Inflammatory macrophage (primary cell): ENCODE measurements at places on chromosomes 5 and 9.

GRCh38 chr5:172637110-172637580, 3.9 kb upstream of the NEURL1B start:
- DNase-seq: no peak

GRCh38 chr5:171755354-171755821, 30.2 kb upstream of the SMIM23 start:
- no peak for DNase-seq

- peak; percentile 65 for DNase-seq
Measured at GRCh38 chr9:120757026-120757913, 35.9 kb downstream of the FBXW2 start.

DNA sequence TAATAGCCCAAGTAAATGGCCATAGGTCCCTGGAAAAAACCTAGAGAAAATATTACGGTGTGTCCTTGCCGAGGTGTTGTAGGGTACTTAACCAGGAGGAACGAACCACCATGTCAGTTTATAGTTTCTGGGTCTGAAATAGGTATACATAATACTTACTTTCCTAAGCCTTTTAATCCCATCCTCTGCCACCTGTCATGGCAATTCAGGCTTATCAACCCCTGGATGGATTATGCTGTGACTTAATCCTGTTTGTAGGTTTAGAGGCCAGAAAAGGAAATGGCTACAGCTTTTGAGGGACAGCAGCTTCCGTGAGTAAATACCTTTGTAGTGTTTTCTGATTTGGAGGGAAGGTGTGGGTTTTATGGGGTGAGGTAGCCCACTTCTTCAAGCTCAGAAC, 89.1 kb upstream of the PTPRD start:
- DNase-seq: no peak

DNA sequence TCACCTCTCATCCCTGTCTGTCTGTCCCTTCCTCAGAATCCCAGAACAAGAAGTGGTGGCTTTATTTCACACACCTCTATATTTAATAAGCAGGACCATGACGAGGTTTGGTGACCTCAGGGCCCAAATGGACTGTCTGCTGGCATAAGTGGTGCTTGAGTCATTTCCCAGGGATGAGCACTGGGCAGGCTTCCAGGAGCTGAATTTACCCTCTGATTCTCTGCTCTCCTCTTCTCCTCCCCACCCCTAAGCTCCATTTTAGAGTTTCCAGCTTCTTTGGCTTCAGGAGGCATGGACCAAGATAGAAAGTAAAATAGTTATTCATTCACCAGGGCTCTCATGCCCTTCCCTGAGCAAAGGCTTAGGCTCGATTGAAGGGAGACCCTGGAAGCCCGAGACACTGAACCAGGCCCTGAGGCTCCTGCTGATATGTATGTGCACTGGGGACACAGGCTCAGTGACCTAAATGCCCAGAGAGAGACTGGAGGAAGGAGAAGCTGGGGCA, 69.1 kb downstream of the PPARGC1B start:
- no peak for DNase-seq

DNA sequence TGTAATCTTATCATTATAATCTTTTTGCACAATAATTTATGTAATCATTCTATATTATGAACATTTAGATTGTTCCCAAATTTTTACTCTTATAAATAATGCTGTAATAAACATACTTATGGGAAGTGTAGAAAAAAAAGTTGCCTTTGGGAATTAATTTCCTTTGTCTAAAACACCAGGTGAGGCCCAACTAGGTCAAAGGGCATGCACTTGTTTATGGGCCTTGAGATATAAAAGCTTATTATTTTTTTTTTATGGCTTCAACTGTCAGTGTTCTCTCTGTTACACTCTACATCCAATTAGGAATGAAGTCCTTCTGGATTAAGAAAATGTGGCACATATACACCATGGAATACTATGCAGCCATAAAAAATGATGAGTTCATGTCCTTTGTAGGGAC, 6.5 kb upstream of the PRLR start:
- no peak for DNase-seq

DNA sequence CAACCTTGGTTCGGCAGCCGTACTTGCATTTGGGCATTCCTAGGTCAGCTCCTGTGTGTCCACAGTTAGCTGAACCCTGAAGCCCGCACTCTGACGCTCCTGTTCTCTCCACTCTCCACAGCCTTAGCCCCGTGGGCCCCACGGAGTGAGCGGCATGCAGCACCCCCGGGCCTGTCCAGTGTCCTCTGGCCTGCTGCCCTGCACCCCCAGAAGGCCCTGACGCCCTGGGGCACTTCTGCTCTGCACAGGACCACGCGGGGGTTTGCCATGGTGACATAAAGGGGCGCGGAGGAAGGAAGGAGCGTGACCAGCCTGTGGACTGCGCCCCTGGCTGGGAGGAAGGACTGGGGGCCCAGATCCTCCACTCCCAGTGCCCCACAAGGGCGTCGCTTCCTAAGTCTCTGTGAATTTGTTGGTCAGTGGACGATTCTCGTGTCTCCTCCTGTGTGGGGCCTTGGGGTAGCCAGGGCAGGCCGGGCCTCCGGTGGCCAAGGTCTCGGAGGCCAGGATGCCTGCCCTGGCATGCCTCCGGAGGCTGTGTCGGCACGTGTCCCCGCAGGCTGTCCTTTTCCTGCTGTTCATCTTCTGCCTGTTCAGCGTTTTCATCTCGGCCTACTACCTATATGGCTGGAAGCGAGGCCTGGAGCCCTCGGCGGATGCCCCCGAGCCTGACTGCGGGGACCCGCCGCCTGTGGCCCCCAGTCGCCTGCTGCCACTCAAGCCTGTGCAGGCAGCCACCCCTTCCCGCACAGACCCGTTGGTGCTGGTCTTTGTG, 13.0 kb downstream of the NDST1 start:
- no peak for DNase-seq

DNA sequence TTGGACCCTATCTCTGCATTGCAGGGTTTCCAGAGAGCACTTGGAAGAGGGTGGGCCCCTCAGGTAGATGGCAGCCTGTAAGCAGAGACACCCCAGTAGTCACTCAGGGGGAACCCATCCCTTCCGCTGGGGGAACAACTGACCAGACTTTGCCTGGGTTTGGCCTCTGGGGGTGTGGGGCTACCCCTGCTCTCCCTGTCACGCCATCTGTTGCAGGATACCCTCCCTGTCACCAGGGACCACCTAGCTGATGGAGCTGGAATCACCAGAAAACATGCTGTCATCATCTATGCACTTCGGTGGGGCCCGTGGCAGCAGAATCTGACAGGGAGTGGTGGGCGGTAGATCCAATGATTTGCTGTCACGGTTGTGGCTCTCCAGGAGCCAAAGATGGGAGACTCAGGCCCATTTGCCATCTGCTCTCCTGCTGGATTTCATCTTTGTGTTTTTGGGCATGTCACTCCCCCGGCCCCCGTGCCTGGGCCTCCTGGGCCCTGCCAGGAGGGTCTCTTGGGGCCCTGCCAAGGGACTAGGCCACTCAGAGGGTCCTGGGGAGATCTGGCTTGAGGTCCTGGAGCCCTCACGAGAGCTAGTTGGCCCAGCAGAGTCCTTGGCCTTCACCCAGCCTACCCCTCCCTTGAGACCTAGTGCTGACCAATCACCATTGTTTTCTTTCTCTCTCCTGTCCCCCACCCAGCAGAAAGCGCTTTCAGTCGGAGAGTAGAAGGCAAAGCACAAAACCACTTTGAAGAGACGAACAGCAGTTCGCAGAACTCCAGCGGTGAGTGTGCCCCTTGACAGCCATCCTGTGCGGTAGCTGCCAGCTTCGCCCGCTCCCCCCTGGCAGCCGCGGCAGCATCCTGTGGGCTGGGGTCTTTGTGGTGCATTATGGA, 45.9 kb downstream of the AMBP start:
- no peak for DNase-seq
